ENCODE measurements at places on chromosomes 11 and 22.

- no peak for DNase-seq
Observed at GRCh38 chr11:73072935-73073481, 69.1 kb downstream of the FCHSD2 start.

- no peak for DNase-seq
Observed at GRCh38 chr22:28983190-28983589, 78.4 kb downstream of the C22orf31 start.

DNA sequence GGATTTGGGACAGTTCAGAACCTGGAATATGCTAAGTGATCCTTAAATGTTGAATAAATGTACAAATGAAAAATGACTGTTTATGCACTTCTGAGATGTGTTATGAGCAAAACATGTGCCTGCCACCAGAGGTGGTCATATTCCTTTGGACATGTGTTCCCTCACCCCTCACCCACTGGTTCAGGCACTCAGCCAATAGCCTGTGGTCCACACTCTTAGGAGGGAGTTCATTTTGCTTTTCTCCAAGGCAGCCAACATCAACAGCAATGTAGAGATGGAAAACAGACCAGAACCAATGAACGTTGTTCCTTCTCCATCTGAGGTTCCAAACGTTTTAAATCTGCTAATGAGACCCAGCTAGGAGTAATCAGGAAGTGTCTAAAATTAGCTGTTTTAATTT is 44.0 kb downstream of the RPUSD4 start:
- no peak for DNase-seq

DNA sequence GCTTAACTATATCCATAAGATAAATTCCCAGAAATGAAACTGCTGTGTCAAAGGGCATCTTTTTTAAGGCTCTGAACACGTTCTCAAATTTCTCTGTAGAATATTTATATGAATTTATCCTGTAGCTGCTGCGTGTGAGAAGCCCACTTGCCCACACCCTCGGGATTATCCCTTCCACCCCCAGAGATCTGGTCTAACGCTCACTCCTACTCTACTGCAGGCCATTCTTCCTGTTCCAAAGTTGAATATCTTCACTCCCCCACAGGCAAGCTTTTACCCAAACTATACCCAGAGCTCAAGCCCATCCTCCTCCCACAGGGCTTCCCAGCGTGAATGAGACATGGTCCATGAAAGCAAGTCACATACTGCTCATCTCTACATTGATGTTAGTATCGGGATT is 24.9 kb downstream of the SIAE start:
- no peak for DNase-seq
